Hematopoietic multipotent progenitor cell treated with erythropoietin and hydrocortisone succinate and interleukin-3 and kit ligand, for 6 days (in vitro differentiated cells): ENCODE measurements at places on chromosomes 5 and 9.

DNA sequence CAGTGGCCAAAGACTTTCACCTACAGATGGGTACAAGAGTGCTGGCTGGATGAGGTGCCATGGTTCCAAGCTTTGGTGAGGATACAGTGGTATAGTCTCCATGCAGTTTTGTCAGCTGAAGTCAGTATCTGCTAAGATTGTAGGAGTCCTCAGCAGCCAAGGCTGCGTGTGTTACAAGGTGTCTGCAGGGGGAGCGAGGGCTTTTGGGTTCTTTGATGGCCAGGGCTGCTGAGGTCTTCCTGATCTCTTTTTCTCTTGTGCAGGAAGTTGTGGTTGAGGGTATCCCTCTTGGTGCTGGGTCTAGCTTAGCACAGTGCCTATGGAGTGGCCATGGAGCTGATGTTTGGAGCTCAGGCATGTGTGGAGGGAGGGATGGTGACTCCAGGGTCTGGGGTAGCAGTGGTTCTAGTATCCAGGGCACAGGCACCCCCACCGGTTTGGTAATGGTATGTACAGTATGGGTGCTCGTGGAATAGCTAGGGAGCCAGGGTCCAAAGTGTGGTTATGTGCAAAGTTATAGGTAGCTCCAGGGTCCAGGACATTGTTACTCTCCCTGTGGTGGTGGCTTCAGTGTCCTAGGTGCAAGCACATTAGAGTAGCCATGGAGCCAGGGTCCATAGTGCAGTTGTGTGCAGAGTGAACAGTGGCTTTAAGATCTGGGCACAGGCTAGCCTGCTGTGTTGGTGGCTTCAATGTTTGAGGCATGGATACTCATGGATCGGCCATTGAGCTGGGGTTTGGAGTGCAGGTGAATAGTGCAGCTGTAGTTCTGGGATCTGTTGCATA lies 36.7 kb downstream of the CNTLN start:
- DNase-seq, result no peak

DNA sequence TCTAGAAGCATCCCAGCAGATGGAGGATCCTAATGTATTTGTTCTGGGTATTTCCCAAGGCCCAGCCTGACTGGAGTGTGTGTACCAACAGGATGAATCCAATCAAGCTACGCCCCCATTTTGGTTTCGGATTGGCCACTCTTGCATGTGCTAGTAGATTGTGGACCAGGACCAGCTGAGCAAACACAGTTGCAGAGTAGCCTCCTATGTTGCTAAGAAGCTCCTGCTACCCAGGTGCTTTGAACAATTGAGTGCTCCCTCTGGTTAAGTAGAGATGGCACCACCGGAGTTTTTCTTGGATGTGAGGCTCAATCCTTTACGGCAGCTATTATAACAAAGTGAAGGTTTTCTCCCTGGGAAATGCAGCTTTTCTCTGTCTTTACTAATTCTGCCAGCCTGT lies 204.5 kb downstream of the NTRK2 start:
- DNase-seq, result no peak

GRCh38 chr9:4588721-4589120 lies 73.4 kb upstream of the PLPP6 start:
- DNase-seq, result no peak

GRCh38 chr9:107684224-107684623 lies 194.7 kb upstream of the KLF4 start:
- no peak for DNase-seq
